ENCODE measurements at places on chromosomes 1 and 21.

- DNase-seq, result no peak
Observed at GRCh38 chr1:202568410-202568809, 141.8 kb downstream of the SYT2 start.

DNA sequence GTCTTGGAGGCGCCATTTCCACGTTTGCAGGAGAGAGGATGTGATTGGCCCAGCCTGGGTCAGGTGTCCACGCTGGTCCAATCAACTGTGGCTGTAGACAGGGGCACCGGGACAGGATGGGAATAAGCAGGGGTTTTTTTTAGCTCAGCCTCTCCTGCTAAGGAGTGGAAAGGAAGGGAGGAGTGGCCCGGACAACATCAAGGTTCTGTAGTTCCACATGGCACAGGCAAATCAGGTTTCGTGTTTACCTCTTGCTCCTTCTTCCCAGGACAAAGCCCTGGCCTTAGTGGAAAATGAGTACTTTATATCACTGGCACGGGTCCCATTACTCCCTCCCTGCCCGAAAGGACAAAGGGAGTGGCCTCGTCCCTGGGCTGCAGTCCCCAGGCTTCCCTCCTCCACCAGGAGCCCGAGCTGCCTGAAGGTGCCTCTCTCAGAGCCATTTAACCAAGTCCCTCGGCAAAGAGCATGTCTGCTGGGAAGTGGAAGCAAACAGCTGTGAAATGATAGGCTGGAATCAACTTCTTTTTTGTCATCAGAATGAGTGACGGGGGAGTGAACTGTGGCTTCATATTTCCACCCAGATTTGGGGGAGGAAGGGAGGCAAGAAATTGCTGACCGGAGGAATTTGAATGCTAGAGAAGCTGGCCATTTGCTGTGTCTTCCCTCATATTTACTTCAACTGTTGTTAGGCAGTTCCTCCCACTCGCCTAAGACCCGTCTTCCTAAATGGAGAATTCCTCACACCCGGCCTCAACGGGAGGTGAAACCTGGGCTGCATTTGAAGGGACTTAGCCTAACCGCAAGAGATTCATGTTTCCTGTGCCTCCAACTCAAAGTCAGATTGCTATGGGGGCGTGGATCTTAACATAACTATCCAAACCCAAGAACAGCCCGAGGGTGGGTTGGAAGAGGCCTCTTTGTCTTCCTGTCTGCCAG lies 84.9 kb upstream of the SLC44A3 start:
- no peak for DNase-seq

GRCh38 chr1:200072636-200073285 lies 45.3 kb downstream of the NR5A2 start:
- no peak for DNase-seq

DNA sequence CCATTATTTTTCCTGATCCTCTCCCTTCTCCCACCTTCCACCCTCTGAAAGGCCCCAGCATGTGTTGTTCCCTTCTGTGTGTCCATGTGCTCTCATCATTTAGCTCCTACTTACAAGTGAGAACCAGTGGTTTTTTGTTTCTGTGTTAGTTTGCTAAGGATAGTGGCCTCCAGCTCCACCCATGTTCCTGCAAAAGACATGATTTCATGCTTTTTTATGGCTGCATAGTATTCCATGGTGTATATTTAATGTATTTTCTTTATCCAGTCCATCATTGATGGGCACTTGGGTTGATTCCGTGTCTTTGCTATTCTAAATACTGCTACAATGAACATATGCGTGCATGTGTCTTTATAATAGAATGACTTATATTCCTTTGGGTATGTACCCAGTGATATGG lies 89.4 kb upstream of the C1orf174 start:
- DNase-seq, result no peak

- DNase-seq, result no peak
Observed at GRCh38 chr1:36159614-36160387, 3.8 kb downstream of the MAP7D1 start.

DNA sequence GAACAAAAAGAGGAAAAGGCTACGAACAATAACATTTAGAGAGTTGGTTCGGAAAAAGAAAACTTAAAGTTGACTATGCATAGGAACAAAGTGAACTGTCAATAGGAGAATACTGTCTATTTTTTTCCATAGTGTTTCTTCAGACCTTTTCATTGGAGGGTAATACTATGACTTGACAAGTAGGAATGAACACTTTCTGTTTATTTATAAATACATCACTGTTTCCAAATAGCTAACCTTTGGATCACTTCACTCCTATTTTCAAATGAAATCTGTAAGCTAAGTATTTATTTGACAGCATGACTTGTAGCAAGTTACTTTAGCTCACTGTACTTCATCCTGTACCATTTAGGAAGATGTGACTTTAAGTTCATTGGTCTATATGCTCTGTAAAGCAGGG lies 221.3 kb downstream of the COL24A1 start:
- DNase-seq, result no peak

- no peak for DNase-seq
Observed at GRCh38 chr1:47555841-47556560, 118.2 kb downstream of the FOXD2 start.

DNA sequence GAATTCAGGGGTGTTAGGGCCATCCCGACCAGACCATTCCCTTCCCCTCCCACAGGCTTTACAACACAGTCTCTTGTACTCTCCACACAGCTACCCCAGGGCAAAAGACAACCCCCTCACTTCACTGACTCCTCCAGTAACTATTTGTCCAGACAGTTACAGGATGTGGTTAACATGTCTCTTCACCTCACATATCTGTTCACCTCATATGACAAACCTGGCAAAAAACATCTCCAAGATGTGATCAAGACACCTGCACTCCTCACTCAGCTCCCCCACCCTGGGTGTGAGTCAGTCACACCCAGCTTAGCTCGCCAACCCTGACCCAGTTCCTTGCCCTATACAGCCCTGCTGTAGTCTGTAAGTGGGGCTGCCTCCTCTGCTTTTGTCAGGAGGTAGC lies 490.5 kb upstream of the CHRM3 start:
- no peak for DNase-seq

- no peak for DNase-seq
Observed at GRCh38 chr1:43225168-43225567, 44.6 kb upstream of the TMEM125 start.

GRCh38 chr1:204398197-204399125 lies 13.2 kb downstream of the PPP1R15B start:
- peak; percentile 53 for DNase-seq

DNA sequence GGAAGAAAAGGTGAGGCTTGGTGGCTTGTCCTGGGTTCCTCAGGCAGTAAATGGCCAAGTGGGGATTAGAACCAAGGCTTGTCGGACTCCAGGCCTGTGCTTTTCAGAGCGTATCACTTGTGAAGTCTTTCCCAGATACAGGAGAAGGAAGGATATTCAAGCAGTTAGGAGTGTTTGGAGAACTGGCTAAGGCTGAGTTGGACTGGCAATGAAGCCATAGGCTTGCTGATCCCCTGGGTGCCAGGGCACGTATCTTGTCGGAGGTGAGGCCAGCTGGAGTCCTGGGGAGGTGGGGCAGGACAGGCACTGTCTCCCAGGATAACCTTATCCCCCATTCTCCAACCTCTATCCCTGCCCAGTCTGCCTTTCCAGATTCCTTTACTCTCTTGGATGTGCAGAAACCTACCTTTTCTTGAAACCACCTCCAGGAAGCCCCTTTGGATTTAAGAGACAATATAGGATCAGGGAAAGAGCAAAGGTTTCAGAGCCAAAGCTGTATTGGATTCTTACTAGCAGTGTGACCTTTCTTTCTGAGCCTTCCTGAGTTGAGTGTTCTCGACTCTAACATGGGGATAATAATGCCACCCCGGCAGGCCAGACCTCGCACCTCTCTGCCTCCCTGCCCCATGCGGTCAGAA lies 18.2 kb downstream of the WNT4 start:
- DNase-seq, result no peak

DNA sequence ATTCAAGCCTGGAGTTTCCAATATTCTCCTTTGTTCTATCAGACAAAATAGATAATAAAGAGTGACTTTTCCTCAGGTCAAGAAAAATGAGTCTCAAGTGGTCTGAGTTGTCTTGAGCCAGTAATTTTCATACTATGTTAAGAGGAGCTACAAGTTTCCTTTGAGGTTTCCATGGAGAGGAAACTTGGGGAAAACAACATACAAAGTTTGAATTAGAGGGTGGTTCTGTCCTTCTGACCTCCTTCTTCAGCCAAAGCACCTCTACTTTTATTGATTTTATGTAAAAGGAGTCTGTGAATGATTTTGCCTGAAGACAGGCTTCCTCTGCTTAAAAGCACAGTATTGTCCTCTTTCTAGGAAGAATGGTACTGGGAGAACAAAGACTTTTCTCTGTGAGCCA lies 497.2 kb upstream of the PKN2 start:
- DNase-seq, result peak; percentile 36

- no peak for DNase-seq
Observed at GRCh38 chr1:84073266-84073665, 70.8 kb upstream of the PRKACB start.

DNA sequence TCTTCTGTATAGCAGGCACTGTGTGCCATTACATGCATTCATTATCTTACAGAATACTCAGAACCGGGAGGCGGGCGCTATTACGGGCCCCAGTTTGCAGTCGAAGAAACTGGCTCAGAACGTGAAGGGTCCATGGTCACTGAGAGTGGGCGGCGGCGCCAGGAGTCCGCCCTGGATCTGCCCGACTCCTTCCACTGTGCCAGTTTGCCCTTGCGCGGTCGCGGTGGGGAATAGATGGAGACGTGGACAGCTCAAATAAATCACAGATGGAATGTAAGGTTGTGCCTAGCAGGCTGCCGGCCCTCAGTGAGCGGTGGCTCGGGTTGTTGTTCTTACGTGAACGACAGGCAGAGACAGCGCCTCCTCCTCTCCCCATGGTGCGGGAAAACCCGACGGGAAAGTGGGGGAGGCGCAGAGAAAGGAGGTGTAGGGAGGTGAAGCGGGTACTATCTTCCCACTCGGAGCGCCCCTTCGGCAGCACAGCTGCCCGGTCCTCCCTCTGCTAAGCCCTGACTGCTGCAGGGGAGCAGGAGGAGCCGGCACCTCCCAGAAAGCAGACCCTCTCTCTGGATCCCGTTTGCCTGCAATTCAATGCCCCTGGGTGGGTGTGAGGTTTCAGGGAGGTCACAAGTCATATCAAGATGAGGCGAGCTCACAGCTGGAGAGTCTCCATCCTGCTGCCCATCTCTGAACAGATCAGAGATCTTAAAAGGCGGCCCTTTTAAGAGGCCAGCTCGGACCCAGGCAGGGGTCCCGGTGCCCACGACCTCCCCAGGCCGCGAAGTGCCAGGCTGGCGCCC lies 1.1 kb downstream of the COL9A2 start:
- peak; percentile 8 for DNase-seq

DNA sequence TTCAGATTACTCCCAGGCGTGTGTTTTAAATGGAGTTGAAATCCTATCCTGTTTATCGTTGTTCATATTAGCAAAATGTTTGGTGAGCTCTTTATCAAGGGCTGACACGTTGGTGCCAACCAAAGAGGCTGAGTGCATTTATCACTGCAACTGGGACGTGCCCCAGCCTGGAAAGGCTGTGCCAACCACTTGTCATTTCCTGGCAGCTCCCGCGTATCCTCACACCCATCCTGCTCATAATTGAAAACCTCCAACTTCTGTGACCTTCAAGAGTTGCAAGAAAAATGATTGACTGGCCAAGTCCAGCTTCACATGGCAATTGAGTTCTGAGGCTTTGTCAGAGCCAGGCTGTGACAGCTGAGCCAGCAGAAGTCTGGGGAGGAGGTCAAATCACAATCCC lies 43.7 kb upstream of the KCNA3 start:
- no peak for DNase-seq

DNA sequence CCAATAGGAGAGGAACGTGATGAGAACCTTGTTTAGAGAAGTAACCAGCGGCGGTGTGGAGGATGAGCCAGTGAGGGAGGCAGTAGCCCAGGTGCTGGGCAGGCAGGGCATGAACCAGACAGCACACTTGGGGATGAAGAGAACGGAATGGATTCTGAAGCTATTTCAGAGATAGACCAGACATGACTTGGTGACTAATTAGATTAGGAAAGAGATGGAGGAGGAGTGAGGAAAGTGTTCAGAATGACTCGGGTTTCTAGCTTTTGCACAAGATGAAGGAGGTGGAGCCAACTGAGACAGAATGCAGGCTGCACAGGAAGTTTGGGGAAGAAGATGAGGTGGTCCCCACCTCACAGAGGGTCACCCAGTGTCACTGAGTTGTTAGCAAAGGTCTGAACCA lies 5.1 kb downstream of the PEF1 start:
- DNase-seq, result no peak

- no peak for DNase-seq
Observed at GRCh38 chr1:5982868-5983267, 9.4 kb downstream of the NPHP4 start.

DNA sequence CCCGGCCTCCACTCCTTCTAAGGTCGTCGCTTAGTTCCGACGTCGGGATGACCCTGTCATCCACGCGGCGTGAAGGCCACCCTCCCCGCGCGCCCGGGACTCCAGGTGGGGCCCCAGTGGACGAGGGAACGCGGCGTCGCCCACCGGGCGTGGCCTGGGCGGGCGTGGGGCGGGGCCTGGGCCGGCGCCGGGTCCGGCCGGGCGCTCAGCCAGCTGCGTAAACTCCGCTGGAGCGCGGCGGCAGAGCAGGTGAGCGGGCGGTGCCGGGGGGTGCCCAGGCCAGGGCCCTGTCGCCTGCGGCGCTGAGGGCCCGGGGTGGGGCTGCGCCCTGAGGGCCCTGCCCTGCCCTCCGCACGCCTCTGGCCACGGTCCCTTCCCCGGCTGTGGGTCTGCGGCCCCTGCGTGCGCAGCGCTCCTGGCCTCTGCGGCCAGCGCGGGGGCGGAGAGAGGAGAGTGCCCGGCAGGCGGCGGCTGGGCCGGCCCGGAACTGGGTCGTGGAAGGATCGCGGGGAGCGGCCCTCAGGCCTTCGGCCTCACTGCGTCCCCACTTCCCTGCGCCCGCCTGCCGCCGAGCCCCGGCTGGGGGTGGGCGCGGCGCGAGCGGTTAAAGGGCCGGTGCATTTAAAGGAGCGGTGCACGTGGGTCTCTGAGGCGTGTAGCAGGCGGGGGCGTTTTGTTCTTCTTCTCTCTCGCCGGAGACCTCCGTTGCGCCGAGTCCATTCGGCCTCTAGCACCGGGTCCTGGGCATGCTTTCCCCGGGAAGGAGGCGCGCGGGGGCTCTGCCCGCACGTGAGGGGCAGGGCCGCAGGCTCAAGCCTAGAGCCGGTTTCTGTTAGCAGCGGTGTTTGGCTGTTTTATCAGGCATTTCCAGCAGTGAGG lies at the start of gene PSEN2:
Gene PSEN2, plus strand, starts transcription at position 216 of the 879 bp plus-strand sequence. CDS start 11,292 bp downstream, outside the sequence.
- no peak for DNase-seq

- no peak for DNase-seq
Observed at GRCh38 chr1:107726860-107727259, 238.1 kb downstream of the VAV3 start.
